ENCODE measurements at places on chromosomes 16 and 17.

GRCh38 chr17:47388825-47389224, 65.1 kb downstream of the EFCAB13 start:
- DNase-seq: no peak

GRCh38 chr17:55709440-55709839, 13.2 kb downstream of the TMEM100 start:
- no peak for DNase-seq

- DNase-seq: no peak
These were observed 22.1 kb upstream of the PHF12 start for GRCh38 chr17:28973425-28973824.

- DNase-seq: no peak
These were observed 192.9 kb downstream of the CCDC182 start for GRCh38 chr17:57552114-57552624.

DNA sequence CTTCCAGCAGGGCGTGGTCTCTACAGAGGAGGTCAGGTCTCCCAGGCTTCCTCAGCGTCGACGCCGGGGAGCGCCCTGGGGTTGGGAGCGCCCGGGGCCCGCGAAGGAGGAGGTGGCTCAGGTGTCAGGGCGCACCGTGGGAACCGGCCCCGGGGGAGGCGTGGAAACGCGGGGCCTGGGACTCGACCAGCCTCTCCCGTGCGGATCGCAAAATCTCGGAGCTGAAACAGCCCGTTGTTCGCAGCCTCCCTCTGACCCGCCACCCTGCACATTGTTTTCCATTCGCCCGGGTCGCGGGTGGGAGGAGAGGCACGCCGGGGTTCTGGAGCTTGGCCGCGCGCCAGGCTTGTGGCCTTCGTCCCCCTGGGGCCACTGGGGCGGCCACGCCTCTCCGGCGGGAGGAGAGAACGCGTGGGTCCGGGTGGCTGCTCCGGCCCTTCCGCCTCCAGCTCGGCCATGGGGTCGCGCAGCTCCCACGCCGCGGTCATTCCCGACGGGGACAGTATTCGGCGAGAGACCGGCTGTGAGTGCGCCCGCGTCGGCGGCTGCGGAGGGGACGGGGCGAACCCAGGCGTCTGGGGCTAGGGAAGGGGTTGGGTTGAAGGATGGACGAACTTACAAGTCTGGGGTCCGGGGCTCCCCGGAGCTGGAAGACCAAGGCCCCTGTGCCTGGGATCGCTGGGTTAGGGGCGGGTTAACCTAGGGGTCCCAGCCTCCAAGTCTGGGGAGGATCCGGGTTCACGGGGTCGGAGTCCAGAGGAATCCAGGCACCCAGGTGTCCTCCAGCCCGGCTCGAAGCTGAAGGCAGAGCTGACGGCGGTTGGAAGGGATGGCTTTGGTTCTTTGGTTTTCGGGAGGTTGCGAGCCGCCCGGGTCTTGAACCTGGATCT, at the start of gene CHP2:
TSS of gene CHP2 (plus strand) at position 433 of the 890 bp plus-strand sequence. CDS start at position 457, 24 bp downstream.
- DNase-seq: no peak

- DNase-seq: no peak
These were observed 12.9 kb downstream of the ENPP7 start for GRCh38 chr17:79743614-79744013.
